ENCODE measurements at places on chromosomes 6 and 20.

DNA sequence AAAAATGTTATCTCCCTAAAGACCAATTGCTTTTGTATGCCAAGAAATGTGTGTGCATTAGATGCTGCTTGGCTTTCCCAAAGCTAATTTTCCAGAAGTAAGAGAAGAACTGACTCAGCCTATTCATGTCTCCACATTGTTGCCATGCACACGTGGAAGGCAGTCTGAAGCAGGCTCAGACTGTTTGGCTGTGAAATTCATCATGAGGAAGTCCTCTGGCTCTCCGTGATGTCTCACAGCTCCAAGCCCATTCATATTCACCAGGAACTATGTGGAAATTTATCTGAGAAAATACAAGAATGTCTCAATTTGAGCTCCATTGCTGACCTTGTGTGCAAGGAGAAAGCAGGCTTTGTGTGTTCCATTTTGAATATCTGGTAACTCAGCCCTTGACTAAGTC is 1022.2 kb upstream of the GJE1 start:
- peak; percentile 80 for DNase-seq

DNA sequence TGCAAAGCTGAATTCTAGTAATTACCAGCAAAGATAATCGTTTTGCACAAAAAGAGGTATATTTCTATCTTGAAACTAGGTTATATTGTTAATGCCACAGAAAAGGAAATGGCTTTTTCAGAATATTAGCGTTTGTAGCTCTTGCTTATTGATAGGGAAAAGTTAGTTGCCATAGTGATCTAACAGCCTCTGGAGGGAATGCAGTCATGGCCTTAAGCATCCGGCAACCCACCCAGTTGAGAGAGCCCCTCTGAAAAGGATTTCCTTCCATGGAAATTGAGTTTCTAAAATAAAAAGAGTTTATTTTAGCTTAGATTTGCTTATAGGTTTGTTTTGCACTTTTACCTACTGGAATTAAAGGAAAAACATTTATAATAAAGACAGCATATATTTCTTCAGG is 224.5 kb downstream of the BCKDHB start:
- no peak for DNase-seq

DNA sequence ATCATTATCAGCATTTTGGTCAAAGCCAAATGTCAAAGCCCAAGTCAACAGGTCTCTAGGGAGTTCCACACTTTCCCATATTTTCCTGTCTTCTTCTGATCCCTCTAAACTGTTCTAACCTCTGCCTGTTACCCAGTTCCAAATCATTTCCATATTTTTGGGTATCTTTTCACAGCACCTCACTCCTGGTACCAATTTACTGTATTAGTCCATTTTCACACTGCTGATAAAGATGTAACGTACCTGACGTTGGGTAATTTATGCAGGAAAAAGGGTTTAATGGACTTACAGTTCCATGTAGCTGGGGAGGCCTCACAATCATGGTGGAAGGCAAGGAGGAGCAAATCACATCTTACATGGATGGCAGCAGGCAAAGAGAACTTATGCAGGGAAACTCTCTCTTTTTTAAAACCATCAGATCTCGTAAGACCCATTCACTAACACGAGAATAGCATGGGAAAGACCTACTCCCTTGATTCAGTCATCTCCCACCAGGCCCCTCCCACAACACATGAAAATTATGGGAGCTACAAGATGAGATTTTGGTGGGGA is 143.4 kb downstream of the PTPRK start:
- DNase-seq: no peak

DNA sequence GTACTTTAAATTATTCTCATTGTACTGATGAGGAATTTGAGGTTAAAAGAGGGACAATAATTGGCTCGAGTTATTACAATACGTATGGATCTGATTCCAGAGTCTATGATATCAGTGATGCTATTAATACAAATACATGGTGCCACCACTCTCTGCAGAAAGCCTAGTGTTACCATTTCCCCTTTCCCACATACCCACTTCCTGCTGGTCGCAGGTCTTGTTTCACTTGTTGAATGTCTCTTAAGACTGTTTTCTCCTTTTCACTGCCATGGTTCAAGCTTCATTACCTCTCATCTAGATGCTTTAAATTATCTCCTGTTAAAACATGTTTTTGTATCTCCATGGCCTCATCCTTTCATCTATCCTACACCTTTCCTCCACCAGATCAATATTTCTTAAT is 62.0 kb downstream of the FHL5 start:
- DNase-seq: no peak

DNA sequence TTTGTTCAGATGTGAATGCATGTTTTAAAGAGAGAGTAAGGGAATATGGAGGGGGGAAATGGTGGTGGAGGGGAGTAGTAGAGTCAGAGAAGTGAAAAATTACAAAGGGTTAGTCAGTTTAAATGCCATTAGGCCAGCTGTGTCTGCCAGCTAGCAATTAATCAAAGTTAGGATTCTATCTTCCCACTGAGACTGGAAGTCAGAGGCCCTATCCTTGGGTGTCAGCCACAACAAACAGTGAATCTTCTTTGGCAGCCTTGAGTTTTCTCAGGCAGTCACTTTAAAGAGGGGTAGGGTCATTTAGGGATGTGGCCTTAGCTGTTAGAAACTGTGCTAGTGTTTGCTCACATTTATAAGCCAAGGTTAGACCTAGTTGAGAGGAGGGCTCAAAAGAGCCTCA is 120.5 kb upstream of the BTBD3 start:
- DNase-seq: no peak

- peak; percentile 89 for DNase-seq
Observed at GRCh38 chr20:50267041-50267865, 76.6 kb downstream of the CEBPB start.

DNA sequence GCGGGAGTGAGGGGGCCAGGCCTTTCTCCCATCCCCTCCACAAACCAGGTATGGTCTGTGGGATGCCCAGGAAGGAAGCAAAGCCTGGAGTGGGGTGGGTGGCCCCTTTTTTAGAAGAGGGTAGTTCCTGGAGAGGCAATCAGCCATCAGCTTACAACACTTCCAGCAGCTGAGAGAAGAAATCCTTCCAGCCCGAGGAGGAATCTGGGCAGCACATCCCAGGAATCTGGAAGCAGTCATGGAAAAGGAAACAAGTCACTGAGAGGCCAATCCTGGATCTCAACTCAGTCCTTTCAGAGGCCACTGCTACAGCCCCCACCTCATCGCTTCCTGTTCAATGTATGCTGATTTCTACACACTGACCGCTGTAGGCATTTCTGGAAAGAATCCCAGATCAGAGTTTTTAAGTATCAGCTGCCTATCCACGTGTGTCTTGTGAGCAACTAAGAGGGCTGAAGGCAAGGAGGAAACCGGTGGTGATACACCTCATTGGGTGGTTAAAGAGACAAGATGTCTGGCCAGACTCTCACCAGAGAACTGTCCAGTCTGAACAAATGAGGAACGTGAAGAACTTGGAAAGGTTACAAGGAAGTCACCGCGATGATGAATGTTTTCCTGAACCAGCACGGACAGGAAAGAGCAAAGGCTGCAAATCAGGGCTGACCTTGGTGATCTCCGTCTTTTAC is 92.9 kb upstream of the SHLD1 start:
- peak; percentile 98 for DNase-seq

DNA sequence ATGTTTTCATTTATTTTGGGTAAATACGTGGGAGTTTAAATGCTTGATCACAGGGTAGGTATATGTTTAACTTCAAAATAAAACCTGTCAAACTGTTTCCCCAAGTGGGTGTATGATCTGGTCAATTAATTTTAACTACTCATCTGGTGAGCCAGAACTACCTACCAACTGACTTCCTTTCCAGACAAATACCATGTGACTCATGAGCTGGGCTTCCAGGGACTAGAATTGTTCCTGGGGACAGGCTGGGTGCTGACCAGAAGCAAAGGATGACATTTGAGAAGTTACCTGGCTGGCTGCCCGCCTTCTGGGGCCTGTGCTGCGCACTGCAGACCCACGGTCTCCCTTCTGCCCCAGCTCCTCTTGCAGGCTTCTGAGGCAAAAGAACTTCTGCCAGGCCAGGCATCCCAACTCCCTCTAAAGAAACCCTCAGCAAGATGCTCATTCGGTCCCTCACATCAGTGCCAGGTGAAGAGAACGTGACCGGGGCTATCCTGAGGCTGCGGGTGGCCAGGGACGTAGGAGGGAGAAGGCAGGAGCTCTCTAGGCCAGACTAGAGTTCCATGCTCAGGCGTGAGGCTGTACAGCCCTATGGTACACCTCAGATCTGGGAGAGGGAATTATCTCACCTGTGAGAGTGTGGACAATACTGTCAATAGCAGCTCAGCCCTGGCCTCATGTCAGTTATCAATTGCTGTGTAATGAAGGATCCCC is 103.6 kb downstream of the JPH2 start:
- peak; percentile 43 for DNase-seq

- no peak for DNase-seq
Observed at GRCh38 chr20:35296101-35296554, 3.9 kb upstream of the FAM83C start.

- DNase-seq: no peak
Observed at GRCh38 chr6:39193201-39193791, 36.0 kb downstream of the KCNK5 start.

GRCh38 chr20:20881808-20882207 is 169.4 kb upstream of the RALGAPA2 start:
- DNase-seq: no peak

DNA sequence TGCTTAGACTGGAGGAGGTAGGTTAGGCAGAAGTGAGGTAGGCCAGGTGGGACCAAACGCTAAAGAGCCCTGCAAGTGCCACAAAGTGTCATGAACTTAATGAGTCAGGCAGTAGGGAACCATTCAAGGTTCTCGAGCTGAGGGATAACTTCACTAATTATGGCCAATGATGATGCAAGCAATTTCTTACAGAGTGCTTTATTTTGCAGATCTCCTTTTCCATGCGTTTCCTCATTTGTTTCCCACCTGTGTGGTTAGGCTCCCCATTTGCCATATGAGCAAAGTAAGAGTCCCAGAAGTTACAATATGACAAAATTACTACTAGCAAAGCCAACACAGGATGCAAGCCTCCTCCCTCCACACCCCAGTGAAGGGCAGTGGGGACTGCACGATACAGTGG is 36.5 kb upstream of the PSMF1 start:
- no peak for DNase-seq

- DNase-seq: peak; percentile 73
Observed at GRCh38 chr6:133814797-133815196, 74.1 kb upstream of the TCF21 start.

DNA sequence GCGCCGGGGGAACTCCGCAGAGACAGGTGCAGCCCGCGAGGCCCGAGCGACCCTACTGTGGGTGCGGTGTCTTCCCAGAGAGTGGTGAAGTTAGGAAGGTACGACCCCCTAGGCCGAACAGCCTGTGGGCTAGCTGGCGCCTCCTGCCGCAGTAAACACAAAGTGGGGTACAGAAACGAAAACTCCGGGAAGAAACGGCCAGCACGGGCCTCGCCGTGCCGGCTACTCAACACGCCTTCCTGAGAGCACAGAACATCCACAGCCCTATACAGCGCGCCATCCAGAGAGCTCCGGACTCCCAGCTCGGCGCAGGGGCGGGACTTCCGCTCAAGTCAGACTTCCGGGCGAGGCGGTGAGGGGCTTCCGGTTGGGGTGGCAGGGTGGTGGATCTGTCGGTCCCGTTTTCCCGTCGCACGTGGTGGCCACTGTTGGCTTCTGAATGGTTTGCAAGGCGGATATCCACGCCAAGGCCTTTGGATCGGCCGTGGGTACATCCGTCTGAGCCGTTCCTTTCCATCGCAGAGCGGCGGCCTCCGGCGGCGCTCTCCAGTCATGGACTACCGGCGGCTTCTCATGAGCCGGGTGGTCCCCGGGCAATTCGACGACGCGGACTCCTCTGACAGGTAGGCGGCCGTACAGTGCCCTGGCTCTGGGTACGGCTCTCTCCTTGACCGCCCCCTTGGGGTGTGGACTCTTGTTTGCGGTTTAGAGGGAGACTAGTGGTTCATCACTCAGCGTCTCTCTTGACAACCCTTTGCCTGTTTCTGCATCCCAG is at the start of the genes CAGE1 and RIOK1:
TSS of gene CAGE1 (minus strand) at position 292 of the 775 bp plus-strand sequence. CDS start 2,569 bp downstream, outside the sequence.
TSS of gene RIOK1 (plus strand) at position 358 of the 775 bp plus-strand sequence. CDS start at position 553, 195 bp downstream.
- peak; percentile 93 for DNase-seq

DNA sequence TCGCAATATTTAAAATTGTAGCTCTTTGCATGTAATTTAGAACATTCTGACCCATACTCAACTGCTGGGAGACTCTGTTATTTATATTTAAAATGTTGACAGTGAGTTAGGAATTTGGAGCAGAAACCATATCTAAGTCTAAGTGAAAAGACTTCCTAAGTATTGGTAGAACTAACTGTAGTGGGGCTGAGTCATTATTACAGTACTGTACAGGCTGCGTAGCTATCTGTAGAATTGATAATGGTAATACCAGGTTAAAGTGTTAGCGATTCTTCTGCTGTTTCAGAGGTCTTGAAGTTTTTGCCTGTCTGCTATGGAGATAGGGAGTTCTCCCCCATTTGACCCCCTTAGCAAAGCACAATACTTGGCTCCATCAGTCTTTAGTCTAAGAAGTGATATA is 3.6 kb downstream of the TOP1 start:
- DNase-seq: no peak

- DNase-seq: no peak
Observed at GRCh38 chr20:48143435-48144081, 358.3 kb upstream of the SULF2 start.
